ENCODE measurements at places on chromosomes 5 and 9. TPM values are rescaled to one million over a fixed set of nuclear protein-coding genes. Genes with fewer than 3 reads are reported as not detected.

DNA sequence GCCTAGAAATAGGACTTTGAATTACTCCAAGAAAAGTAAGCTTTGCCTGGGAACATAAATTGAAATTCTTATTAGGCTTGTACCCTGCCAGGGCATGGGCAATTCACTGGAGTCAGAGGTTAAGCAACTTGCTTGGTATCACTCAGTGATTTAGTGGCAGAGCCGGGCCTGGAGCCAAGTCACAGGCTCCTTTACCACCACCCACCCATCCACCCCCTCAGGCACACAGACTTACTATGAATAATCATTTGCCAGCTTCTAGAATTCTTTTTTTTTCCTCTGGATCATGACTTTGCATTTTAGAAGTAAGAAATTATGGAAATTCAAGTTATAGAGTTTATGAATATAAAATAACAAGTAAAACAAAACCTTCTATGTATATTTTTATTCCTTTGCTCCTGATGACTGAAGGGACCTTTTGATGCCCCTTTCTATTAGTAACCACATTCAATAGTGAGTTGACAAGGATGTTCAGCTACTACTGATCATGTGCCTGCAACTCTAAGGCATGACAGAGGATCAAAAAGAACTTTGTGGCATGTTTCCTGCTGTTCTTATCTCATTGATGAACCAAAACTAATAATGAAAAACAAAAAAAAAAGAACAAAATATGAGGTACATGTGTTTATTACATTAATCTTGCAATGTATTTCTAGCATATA, 614.7 kb downstream of the TLR4 start:
- H3K27ac ChIP-seq, result no peak overlapping the region
- H3K36me3 ChIP-seq, result no peaks in the 10 kb centered on the region
- H3K4me3 ChIP-seq, result no peak overlapping the region
- DNase-seq, result no peak

GRCh38 chr5:21237461-21237860, 1249.5 kb upstream of the CDH18 start:
- no peaks in the 10 kb centered on the region for H3K27me3 ChIP-seq
- H3K4me3 ChIP-seq, result no peak overlapping the region
- H3K36me3 ChIP-seq, result no peaks in the 10 kb centered on the region
- no peak overlapping the region for H3K27ac ChIP-seq
- H3K4me1 ChIP-seq, result no peaks in the 10 kb centered on the region

GRCh38 chr5:1324301-1324700, 20.6 kb downstream of the CLPTM1L start:
- no peak for DNase-seq
- peaks cover 18% of the 10 kb centered on the region for H3K36me3 ChIP-seq
- no peak overlapping the region for H3K4me3 ChIP-seq
- no peaks in the 10 kb centered on the region for H3K27me3 ChIP-seq
- no peak overlapping the region for H3K27ac ChIP-seq

DNA sequence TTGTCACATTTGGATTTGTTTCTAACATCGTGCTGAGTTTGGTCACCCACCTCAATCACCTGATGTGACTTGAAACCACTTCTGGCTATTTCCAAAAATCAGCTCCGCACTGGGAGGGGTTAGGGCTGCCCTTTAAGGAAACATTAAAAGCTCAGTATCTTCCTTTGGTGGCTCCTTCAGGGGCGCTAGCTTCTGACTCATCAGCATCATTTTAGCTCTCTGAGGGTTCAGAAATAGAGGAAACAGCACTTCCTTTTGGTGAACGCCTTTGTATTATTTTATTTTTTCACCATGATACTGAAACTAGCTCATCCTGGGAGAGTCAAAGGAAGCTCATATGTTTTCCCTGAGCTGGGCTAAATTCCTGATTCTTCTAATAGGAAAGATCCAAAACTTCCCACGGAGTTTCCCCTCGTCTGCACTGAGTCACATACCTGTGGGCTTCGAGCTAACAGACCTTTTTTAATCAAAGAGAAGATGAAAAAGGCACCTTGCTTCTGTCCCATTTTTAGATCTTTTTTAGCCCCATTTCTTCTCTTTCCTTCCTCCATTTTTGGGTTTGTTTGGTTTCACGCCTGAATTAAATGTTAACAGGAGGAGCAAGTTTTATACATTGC, 48.2 kb downstream of the ROPN1L start:
- no peaks in the 10 kb centered on the region for H3K36me3 ChIP-seq
- no peak for DNase-seq
- no peaks in the 10 kb centered on the region for H3K27me3 ChIP-seq
- no peak overlapping the region for H3K27ac ChIP-seq

Gene GZMA
- polyA plus RNA-seq, result 4.9 TPM

GRCh38 chr5:68347536-68347935, 132.0 kb downstream of the PIK3R1 start:
- no peak for DNase-seq
- H3K27ac ChIP-seq, result no peak overlapping the region
- peaks cover 11% of the 10 kb centered on the region for H3K4me1 ChIP-seq
- no peaks in the 10 kb centered on the region for H3K36me3 ChIP-seq
- no peaks in the 10 kb centered on the region for H3K27me3 ChIP-seq
- H3K4me3 ChIP-seq, result no peak overlapping the region

GRCh38 chr9:135463140-135463539, 16.4 kb upstream of the PPP1R26 start:
- no peak overlapping the region for H3K27ac ChIP-seq
- DNase-seq, result no peak
- no peak overlapping the region for H3K4me3 ChIP-seq
- H3K4me1 ChIP-seq, result no peaks in the 10 kb centered on the region
- H3K36me3 ChIP-seq, result no peaks in the 10 kb centered on the region

Gene CTXN3
- polyA plus RNA-seq, result not detected

Data from small intestine (tissue), 16 donors.